ENCODE measurements at places on chromosomes 2 and 18.
A peak's percentile ranks its signal among the peaks of the same experiment; 100 is the strongest.

GRCh38 chr2:166454006-166454595 lies 39.9 kb downstream of the SCN7A start:
- DNase-seq: no peak

DNA sequence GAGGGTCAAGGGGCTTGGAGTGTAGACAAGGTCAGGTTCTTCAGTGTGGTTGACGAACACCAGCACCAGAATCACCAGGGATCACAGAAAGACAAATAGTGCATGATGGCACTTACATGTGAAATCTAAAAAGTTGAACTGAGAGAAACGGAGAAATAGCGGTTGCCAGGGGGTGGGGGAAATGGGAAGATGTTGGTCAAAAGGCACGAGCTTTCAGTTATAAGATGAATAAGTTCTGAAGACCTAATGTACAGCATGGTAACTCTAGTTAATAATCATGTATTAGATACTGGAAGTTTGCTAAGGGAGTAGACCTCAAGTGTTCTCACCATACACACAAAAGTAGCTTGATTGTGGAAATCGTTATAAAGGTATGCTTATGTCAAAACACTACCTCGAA lies 43.7 kb upstream of the DARS1 start:
- no peak for DNase-seq

GRCh38 chr2:134669731-134670669 lies 48.8 kb downstream of the TMEM163 start:
- no peak for DNase-seq

DNA sequence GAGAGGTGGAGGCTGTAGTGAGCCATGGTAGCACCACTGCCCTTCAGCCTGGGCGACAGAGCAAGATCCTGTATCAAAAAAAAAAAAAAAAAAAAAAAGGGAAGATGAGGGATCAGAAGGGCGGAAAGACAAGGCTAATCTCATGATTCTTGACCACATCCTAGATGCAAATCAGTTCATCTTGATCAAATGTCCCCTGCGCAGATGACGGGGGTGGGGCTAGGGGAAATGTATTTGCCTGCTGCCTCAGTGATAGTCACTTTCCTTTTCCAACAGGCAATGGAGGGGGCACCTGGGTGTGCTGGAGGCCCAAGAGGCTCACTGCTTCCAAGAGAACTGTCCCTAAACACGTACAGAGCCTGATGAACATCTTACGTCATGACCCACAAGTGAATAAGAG lies 3.7 kb upstream of the EMILIN2 start:
- no peak for DNase-seq

- no peak for DNase-seq
Observed at GRCh38 chr2:175137793-175138192, 30.2 kb downstream of the ATF2 start.

DNA sequence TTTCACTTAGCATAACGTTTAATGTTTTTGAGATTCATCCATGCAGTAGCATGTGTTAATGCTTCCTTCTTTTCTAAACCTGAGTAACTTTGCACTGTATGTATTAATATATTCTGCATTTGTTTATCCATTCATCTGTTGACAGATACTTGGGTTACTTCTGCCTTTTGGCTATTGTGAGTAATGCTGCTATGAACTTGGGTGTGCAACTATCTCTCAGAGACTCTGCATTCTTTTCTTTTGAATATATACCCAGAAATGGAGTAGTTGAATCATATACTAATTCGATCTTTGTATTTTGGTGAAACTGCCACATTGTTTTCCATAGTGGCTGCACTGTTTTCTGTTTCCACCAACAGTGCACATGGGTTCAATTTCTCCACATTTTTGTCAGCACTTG lies 128.3 kb downstream of the SH3BP4 start:
- DNase-seq: no peak

- DNase-seq: peak; percentile 44
Observed at GRCh38 chr2:28155627-28156026, 237.0 kb upstream of the FOSL2 start.

GRCh38 chr18:45521136-45521535 lies 94.1 kb upstream of the SLC14A2 start:
- DNase-seq: no peak

- no peak for DNase-seq
Observed at GRCh38 chr2:159186462-159186861, 100.0 kb downstream of the WDSUB1 start.

GRCh38 chr2:167613471-167613870 lies 633.9 kb downstream of the STK39 start:
- DNase-seq: no peak

GRCh38 chr2:229780856-229781773 lies 66.8 kb upstream of the DNER start:
- peak; percentile 49 for DNase-seq

- DNase-seq: peak; percentile 22
Observed at GRCh38 chr2:70233926-70234325, 14.5 kb downstream of the TIA1 start.

DNA sequence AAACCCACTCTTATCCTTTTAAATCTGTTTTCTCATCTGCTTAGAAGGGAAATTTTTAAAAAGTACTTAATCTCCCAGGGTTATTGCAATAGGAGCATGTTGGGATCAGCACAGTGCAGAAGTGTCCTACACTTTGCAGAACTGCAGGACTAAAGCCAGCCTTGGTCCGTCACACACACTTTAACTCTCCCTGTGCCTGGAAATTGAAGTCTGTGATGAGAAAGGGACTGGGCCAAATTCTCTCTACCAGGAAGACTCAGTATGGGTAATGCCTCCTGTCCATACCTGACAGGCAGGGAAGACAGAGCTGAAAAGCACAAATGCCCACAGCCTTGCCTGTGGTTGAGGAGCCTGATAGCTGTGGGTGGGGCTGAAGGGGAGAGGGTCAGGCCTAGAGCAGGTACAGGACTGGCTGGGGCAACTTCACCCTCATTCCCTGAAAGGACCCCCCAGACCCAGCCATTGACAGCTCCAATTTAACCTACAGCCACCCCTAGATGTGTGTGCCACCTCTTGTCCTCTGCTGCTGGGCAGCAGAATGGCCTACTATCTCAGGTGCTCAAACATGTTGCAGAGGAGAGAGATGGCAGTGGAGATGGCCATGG lies 377.2 kb upstream of the KLHL29 start:
- DNase-seq: no peak

- DNase-seq: no peak
Observed at GRCh38 chr2:141933226-141933625, 197.6 kb downstream of the LRP1B start.
